ENCODE measurements at places on chromosomes 6 and 20.
A peak's percentile ranks its signal among the peaks of the same experiment; 100 is the strongest.

DNA sequence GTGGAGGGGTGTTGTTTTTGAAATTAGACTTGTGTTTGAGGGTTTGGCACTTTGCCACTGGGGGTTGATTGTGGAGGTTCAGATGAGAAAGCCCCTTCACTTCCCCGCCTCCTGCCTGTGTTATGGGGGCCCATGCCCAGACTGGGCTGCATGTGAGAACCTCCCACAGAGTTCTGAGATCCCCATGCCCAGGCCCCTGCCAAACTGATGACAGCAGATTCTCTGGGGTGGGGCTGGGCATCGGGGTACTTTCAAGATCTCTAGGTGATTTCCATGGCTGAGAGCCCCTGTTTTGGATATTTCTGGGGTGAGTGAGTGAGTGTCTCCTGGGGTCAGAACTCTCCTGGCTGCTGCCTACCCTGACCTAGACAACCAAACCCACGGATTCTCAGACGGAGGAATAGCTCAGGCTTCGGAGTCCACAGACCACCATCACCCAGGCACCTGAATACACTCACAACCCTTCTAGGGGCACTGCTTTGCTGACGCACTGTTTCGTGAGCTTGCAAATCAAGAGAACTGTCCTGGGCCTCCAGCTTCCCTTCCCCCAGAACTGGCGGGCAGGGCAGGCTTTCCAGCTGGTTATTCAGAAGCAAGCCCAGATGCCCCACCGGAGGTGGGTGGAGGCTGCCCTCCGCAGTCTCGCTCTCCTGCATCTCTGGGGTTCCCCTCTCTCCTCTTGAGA, 6.3 kb downstream of the BCAS1 start:
- peak; percentile 38 for DNase-seq

DNA sequence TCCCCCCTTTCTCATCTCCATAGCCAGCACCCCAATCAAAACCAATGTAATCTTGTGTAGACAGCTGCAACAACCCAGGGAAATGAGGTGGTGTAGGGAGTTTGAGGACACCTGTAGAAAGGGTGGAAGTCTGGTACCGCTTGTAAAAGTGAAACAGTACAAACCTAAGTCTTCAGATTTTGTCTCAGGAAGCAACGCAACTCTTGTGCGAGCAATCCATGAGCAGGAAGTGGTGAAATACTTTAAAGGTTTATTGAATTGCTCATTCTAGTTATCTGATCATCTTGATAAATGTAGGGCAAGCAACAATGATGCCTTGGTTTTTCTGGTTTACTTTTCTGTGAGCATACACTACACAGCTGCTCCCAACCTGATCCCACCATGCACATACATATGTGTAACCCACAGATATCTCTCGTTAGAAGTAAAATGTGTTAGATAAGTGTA, 71.1 kb upstream of the THEMIS start:
- peak; percentile 82 for DNase-seq

- DNase-seq = no peak
These were observed 199.9 kb upstream of the SOX4 start for GRCh38 chr6:21393441-21394165.

GRCh38 chr20:380763-381580, 412 bp downstream of the TRIB3 start:
- DNase-seq = peak; percentile 48

GRCh38 chr6:35969646-35970045, 48.7 kb upstream of the SRPK1 start:
- no peak for DNase-seq

- DNase-seq = no peak
These were observed 46.8 kb downstream of the KIAA0319 start for GRCh38 chr6:24599179-24599578.

GRCh38 chr6:35223396-35223795, 9.6 kb downstream of the SCUBE3 start:
- no peak for DNase-seq

DNA sequence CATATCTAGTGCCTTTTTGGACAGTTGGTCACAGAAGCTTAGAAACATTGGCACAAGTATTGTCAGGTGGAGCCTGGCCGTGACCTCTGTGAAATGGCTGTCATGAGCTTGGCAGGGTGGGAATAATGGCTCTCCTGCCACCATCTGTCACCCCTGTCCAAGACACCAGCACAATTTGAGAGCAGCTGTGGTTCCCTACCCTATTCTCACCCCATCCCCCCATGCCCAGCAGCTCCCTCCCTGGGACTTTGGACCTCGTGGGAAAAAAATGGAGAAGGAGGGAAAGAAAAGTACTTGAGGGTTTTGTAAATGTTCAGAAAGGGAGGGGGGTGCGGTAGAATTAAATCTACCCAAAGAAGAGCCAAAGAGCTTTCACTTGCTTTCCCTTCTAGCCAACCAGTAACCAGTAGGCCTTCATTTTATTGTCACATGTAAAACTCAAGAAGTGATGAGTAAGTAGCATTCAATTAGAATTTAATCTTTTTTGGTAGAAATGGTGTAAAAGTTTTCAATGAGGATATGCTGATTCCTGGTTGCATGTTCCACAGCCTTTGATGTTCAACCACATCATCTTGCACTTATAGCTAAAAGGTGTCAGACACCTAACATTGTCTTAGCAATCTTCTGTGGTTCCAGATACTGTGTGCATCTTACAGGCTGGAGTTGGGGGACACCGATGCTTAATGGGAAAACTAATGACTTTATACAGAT, 263.5 kb upstream of the TAB2 start:
- DNase-seq = no peak

DNA sequence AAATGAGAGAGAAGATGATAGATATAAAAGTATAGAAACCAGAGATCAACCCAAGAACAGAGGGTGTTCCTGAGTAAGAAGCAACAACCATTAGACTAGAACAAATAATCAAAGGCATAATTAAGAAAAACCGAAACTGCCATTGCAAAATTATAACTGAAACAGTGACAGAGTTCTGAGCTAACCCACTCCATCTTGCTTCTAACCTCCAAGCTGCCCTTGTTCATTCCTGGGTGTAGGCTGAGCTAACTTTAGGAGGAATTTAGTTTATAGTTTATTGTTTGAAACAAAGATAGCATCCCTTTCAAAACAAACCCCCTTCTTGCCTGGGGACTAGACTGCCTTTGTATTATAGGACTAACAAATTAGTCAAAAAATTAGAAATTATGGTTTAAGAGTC, 56.1 kb upstream of the PRND start:
- no peak for DNase-seq

- no peak for DNase-seq
These were observed 41.9 kb downstream of the UTRN start for GRCh38 chr6:144327081-144327480.

DNA sequence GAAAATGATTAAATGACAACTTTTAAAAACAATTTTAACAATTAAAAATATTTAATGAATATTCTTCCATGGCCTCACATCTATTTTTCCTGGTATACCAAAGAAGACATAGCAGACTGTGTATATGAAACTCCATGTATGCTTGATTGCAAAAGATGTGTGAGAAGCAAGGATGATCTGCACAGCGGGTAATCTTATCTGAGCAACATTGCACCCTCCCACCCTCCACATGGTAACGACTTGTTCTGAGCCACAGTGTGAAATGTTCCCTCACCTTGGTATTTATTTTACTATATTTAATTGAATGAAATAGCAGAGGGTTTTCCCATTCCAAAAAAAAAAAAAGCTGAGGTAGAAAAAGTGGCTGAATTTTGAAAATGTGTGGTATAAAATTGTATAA, 204.4 kb downstream of the SYNE1 start:
- no peak for DNase-seq

DNA sequence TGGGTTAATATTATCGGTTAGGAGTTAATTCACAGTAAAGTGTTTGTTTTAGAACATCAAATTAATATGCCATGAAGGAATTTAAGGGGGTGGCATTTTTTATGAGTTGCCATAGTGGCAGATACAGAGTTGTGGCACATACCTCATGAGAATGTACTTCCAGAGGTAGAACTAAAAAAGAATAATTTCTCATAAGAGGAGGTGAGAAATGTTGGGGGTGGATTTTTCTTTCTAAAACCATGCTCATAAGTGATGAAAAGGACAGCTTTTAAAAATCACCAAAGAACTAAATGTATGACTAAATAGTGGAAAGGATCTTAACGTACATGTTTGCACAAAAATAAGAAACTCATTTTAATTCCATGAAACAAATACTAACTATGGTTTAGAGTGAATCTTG, 58.7 kb downstream of the SHLD1 start:
- DNase-seq = no peak

DNA sequence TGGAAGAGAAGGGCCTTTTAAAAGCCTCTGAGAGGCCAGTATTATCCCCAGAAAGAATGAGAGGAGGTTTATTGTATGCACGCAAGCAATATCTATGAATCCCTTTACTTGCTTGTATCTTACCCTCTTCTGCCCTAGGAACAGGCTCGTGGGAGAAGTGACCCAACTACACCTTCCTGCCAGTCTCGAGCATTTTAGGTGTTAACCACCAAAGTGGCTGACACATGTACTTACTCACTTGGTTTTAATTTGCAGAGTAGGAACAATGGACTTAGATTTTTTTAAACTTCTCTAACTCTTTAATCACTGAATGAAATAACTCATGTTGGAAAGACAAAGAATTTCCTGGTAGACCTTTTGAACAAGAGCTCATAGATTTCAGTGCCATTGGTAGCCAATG, 296.9 kb downstream of the PLCB1 start:
- DNase-seq = peak; percentile 5

DNA sequence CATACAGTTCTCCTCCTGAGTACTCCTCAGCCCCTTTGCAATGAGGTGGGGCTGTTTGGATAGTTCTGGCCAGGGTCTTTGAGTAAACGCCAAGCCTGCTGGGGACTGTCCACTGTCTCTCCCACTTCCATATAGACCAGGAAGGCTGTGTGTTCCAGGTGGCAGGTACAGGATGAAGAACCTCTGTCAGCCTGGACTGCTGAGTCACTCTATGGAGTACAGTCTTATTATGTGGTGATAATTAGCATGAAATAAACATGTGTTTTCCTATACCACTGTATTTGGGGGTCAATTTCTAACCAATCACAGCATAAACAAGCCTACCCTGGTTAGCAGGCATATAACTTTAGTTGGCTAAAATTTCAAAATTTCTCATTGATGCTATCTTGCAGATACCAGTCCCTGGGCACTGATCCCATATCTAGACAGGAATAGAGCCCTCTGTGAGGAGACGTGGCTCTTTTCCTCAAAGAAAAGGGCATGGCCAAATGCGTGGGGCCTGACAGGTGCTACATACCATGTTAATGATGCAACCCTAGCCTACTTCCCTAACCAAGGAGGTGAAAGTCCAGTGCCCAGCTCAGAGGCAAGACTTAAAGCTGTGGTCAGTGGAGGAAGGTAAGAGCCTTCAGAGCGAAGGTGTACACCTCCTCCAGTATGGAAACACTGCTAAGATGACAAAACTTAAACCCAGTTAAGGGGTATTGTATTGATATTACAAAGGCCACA, 4.5 kb upstream of the ALDH8A1 start:
- DNase-seq = no peak

GRCh38 chr20:24985802-24986201, 6.7 kb downstream of the APMAP start:
- DNase-seq = no peak

DNA sequence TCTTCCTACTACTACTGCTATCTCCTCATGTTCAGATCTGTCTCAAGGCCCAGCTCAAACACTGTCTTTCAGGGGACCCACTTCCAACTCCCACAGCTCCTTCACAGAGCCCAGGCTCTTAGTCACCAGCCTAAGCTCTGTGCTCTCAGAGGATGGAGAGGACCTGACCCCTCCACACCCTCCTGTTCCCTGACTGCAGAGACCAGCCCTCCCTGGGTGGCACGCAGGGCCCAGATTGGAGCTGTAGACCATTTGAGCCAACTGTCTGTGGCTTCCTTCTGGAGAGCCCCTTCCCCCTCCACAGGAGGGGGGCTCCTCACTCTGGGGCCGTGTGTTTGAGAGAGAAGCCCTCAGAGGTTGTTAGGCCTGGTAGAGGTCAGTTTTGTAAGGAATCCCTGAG, 9.8 kb downstream of the SNPH start:
- no peak for DNase-seq

DNA sequence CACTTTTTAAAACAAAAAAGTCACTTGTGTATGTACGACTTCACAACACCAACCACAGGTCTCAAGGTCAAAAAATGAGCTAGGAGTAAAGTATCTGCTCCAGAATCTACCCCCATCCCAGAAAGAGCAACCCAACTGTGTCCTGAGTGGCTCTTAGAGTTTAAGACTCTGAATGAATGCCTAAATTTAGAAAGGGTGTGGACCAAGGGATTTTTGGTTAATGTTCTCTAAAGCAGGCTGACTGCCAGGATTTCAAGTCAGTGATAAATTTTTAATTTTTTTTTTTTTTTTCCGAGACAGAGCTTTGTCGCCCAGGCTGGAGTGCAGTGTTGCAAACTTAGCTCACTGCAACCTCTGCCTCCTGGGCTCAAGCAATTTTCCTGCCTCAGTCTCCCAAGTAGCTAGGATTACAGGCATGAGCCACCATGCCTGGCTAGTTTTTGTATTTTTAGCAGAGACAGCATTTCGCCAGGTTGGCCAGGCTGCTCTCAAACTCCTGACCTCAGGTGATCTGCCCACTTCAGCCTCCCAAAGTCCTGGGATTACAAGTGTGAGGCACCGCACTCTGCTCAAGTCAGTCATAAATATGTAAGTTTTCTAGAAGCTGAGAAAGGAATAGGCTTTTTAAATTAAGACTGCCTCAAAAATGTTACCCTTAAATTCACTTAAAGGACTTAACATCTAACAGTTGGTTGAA, 20.2 kb downstream of the STAU1 start:
- DNase-seq = no peak

- DNase-seq = no peak
These were observed 320 bp downstream of the GSTA4 start for GRCh38 chr6:52994839-52995088.

- no peak for DNase-seq
These were observed 9.0 kb upstream of the TSHZ2 start for GRCh38 chr20:52963131-52963530.

- DNase-seq = no peak
These were observed 10.9 kb downstream of the ITPR3 start for GRCh38 chr6:33631971-33632557.

DNA sequence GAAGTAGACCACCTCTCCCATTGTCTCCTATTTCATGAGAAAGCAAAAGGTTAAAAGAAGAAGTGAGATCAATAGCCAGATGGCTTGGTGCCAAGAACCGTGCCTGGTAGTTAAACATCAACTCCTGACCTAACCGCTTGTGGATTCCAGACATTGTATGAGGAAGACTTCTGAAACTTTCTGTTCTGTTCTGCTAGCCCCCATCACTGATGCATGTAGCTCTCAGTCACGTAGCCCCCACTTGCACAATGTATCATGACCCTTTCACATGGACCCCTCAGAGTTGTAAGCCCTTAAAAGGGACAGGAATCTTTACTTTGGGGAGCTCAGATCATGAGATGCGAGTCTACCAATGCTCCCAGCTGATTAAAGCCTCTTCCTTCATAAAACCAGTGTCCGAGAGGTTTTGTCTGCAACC, 301.2 kb downstream of the RNGTT start:
- DNase-seq = no peak

- DNase-seq = no peak
These were observed 180.6 kb upstream of the CEP162 start for GRCh38 chr6:84408028-84408427.
